ENCODE measurements at places on chromosomes 2 and 18.

DNA sequence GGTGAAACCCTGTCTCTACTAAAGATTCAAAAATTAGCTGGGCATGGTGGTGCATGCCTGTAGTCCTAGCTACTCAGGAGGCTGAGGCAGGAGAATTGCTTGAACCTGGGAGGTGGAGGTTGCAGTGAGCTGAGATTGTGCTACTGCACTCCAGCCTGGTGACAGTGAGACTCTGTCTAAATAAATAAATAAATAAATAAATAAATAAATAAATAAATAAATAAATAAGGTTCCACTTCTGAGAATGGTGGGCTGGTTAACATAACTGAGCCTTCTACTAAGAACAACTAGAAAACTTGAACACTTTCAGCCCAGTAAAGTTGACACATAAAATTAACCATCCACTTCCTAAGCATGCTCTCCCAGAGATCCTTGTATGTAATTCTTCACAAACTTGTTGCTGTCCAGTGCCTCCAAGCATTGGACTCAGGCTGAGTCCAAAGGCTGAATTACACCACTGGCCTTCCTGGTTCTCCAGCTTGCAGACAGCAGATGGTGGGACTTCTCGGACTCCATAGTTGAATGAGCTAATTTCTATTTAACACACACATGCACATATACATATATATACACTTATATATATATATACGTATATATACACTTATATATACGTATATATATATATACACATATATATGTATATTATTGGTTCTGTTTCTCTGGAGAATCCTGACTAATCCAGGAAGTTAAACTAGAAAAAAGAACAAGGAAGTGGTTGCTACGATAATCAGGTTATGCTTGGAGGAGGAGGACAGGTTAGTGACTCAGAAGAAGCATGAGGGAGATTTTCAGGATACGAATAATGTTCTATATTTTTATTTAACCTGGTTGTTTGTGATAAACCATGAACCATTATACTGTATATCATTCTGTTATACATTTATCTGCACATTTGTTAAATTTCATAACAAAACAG is 348.8 kb downstream of the METTL4 start:
- DNase-seq, result no peak

DNA sequence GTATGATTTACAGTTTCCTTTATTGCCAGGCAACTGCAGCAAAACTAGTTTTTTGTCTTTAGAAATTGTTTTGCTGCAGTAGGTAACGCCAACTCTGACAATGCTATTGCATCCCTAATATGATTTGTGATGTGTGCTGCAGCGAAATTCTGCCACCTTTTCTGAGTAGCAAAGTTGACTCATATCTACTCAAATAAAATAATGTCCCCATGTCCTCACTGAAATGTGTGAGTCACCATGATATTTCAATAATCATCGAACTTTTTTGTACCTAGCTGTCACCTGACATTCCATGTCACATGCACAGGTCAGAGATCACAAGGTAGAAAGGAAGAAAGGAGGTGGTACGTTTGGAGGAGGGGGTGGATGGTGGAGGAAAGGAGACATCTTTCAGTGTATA is 205.0 kb downstream of the RAD51AP2 start:
- DNase-seq, result no peak

GRCh38 chr2:111219734-111220505 is 99.2 kb downstream of the BCL2L11 start:
- no peak for DNase-seq

GRCh38 chr18:6484659-6485058 is 69.9 kb upstream of the L3MBTL4 start:
- DNase-seq, result no peak

DNA sequence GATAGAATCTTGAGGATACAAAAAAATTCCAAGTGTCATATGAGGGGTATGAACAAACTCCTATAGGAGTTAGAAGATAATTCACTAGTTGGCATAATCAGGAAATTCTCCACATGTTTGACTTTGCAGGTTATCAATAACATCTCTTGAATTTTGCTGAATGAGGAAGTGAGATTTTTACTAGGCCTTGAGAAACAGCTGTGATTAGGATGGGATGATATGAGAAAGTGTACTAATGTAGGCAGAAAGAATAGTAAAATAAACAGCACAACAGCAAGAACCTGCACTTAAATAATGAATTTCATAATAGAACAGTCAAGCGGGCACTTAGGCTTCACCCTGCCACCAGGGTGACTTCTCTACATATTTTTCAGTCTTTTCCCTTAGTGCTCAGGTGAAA is 570.8 kb upstream of the CRIM1 start:
- DNase-seq, result no peak

- DNase-seq, result no peak
Measured at GRCh38 chr18:10449396-10449795, 5.0 kb upstream of the APCDD1 start.

Data from stimulated activated CD8-positive, alpha-beta memory T cell treated with anti-CD3 and anti-CD28 coated beads, Interleukin-7, amount 100 ng/mL, for 24 hours (primary cell).